ENCODE measurements at places on chromosomes 1 and 21.

DNA sequence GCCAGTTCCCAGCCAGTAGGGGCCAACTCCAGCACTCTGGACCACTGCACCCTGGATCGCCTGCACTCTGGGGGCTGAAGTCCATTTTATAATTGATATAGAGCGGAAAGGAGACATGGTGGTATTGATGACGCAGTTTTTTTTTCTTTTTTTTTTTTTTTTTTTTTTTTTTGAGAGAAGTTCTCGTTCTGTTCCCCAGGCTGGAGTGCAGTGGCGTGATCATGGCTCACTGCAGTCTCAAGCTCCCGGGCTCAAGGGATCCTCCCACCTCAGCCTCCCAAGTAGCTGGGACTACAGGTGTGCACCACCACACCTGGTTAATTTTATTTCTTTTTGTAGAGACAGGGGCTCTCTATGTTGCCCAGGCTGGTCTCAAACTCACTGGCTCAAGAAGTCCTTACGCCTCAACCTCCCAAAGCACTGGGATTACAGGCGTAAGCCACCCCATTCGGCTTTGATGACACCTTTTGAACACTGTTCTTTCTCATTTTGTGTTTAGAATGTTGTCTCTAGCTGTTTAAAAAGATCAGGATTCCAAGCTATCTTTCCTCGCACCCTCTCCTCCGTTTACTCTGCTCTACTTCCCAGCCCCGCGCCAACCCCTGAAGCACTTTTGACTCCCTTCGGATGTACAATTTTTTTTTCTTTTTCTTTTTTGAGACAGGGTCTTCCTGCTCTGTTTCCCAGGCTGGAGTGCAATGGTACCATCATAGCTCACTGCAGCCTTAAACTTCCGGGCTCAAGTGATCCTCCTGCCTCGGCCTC is 960 bp downstream of the MX2 start:
- DNase-seq = no peak

- no peak for DNase-seq
These were observed 39.9 kb downstream of the AKNAD1 start for GRCh38 chr1:108817016-108817415.

- no peak for DNase-seq
These were observed 236.9 kb upstream of the VAMP3 start for GRCh38 chr1:7534061-7534825.

GRCh38 chr1:205630241-205630640 is 1.6 kb downstream of the ELK4 start:
- no peak for DNase-seq

GRCh38 chr1:51230501-51231078 is 5.5 kb upstream of the RNF11 start:
- no peak for DNase-seq

DNA sequence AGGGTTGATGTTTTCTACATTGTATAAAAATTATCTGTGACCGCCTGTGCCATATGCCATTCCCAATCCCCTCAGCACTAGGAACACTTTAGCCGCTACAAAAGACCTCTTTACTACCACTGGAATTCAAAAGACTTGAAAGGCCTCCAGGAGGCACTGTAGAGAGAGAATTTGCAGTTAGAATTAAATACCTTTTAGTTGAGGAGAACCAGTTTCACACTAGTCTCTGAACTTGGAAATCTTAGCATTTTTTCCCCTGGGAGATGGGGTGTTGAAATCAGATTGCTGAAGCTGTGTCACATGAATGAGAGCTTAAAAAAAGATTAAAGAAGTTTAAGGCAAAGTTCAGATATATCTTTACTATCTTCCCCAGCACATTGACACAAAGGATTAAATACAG is 291.0 kb downstream of the ADGRL2 start:
- no peak for DNase-seq

DNA sequence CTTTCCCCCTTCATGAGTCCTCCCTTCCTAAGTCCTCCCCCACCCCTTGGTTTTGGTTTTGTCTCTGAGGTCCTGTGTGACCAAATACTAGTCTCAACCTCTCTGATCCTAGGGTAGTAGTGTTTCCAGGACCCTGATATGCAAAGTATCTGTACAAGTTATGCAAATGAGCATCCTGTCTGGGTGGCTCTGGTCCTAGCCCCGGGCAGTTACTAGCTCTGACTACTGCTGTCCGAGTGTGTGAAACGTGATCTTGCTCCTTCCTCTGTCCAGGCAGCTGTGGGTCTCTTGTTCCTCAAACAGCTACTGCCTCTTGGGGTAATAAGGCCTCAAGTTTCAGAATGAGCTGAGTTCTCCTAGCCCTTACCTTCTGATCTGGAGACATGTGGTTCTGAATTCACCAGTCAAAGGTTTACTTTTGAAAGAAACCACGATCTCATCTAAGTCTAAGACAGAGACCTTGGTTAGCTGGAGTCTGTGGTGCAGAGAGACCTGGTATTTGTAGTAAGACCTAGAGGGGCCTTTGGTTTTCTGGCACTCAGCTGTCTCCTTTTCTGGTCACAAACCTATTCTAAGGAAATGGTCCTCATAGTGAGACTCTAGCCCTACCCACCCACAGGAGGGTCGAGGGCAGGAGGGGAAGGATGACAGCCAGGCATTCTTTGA is 31.0 kb upstream of the IL19 start:
- peak; percentile 42 for DNase-seq

GRCh38 chr1:98008373-98008772 is 87.5 kb upstream of the DPYD start:
- no peak for DNase-seq

Data from iPS-NIHi11 (cell line).